Cerebellar cortex (tissue), 1 donor: ENCODE measurements at places on chromosomes 3 and 15.

- DNase-seq, result no peak
Observed at GRCh38 chr15:61564785-61565184, 335.7 kb upstream of the RORA start.

GRCh38 chr3:156681002-156681401, 6.6 kb downstream of the TIPARP start:
- DNase-seq, result no peak

GRCh38 chr3:168659015-168659414, 563.3 kb upstream of the GOLIM4 start:
- no peak for DNase-seq

- DNase-seq, result no peak
Observed at GRCh38 chr3:4359805-4360502, 56.8 kb downstream of the SETMAR start.

DNA sequence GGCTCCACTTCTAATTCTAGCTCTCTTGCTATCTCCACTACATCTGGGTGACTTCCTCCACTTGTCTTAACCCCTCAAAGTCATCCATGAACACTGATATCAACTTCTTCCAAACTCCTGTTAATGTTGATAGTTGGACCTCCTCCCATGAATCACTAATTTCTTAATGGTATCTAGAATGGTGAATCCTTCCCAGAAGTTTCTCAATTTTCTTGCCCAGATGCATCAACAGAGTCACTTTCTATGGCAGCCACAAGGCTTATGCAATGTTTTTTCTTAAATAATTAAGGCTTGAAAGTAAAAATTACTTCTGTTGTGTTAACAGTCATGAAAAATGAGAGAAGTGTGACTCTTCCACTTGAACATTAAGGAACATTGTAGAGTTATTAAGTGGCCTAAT, 164.3 kb downstream of the PCCB start:
- no peak for DNase-seq

DNA sequence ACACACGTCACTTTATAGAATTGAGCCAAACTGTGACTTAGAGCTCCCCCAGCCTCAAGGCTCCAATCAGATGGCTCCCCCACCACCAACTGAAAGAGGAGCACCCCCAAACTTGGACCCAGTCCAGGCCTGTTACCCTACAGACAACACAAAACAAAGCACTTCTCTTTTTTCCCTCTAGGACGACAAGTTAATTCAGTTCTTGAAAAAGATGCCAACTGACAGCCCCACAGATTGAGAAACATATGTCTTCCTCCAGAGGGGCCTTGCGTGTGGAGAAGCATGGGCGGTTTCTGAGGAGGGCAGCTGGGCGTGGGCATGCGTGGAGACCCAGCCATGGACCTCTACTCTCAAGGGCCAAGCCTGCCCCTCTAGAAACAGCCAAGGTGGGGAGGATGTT, 229.5 kb downstream of the SHQ1 start:
- no peak for DNase-seq

- no peak for DNase-seq
Observed at GRCh38 chr3:170346481-170347392, 10.8 kb upstream of the SKIL start.

DNA sequence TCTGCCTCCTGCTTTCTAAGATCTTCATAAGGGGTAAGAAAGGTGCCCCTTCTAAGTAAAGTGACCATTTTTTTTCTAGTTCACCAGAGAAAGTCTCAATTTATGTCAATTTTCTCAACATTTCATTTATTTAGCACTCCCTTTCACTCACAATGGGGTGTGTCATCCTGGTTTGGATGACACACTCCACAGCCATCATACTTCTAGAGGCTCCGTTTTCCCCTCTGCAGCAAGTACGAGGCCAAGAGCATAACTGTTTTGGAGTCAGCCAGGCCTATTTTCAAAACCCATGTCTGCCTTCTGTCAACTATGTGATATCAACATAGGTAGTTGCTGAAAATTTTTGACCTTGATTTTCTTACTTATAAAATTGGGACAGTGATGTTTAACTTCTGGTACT, 703.2 kb downstream of the NLGN1 start:
- no peak for DNase-seq

GRCh38 chr3:43098761-43099160, 7.1 kb downstream of the POMGNT2 start:
- peak; percentile 78 for DNase-seq

DNA sequence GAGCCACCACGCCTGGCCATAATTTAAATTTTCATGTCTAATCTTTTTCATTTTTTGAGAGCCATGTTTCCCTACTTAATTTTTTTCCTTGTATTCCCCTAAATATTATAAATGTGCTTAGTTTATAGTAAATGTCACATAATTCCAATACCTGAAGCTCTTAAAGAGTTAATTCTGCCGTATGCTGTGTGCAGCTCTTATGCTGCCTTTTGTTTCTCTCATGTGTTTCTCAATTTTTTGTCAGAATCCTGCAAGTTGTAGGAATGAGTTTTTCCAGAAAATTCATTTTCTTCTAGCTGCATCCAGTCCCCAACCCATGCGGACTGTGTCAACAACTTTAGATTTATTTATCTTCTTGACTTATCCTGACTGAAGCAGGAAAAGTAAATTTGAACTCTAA, 90.9 kb upstream of the ROBO2 start:
- DNase-seq, result no peak

DNA sequence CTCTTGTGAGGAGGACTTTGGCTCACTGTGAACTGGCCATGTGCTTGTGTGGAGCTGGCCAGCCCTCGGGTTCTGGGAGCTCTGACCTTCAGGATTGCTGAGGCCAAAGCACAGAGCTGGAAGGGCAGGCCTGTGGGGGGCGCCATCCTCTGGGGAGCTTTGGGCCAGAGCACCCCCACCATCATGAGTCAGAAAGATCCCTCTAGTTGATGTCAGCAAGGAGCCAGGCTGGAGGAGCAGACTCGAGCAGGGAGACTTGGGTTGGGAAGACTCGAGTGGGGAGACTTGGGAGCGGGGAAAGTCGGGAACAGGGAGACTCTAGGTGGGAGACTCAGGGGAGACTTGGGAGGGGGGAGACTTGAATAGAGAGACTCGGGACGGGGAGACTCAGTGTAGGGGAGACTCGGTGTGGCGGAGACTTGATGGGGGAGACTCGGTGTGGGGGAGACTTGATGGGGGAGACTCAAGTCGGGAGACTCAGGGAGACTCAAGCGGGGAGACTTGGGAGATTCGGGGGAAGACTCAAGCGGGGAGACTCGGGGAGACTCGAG, 37.7 kb upstream of the PLXNA1 start:
- no peak for DNase-seq

GRCh38 chr3:179449636-179450035, 1.6 kb downstream of the GNB4 start:
- DNase-seq, result no peak

DNA sequence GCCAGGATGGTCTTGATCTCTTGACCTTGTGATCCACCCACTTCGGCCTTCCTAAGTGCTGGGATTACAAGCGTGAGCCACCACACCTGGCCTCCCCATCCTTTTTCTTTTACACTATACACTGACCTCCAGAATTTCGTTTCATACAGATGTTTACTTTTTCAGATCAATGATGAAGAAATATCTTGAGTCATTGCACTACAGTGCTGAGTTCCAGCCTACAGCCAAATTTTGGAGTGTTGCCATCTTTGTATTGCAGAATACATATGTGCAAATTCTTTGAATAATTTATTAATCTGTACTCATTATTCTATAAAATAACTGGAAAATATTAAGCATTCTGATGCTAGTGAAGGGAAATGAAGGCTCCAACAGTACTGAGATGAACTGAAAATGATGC, 12.5 kb downstream of the ZPLD1 start:
- DNase-seq, result no peak

DNA sequence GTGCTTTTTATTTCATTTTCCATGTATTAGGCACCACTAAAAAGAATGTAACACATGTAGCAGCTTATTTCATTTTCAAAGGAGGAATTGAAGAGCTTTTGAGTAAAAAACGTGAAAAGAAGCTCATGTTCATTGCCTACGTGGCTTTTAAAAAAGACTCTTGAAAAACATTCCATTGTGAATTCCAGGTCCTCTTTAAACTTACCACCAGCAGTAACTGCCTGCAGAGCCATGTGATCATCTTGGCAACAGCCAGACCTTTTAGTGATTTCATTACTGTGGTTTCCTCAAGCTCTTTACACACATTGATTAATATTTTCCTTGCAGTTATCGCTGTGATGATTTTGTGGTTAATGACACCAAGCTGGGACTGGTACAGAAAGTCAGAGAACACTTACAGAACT, 43.8 kb upstream of the FBXL22 start:
- DNase-seq, result peak; percentile 61

GRCh38 chr3:142148044-142148791, 1.1 kb downstream of the TFDP2 start:
- peak; percentile 42 for DNase-seq

GRCh38 chr3:104584682-104585081, 782.0 kb upstream of the ALCAM start:
- no peak for DNase-seq

- DNase-seq, result no peak
Observed at GRCh38 chr15:65231306-65231705, 20.0 kb upstream of the CILP start.

DNA sequence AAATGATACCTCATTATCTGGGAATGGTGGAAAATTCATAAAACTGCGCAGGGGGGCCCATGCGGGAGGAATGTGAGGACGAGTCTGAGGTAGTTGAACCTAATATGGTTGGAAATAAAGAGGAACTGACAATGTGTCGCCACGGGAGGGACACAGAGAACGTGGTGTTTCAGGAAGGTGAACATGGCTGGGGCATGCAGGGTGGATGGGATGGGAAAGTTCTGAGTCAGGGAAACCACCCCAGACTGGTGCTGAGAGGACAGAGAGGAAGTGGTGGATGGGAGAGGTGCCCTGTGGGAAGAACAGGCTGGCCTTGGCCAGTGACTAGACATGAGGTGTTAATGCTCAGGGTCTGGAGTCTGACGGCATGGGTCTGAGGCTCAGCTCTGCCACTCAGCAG, 137.1 kb upstream of the WNT5A start:
- DNase-seq, result no peak

DNA sequence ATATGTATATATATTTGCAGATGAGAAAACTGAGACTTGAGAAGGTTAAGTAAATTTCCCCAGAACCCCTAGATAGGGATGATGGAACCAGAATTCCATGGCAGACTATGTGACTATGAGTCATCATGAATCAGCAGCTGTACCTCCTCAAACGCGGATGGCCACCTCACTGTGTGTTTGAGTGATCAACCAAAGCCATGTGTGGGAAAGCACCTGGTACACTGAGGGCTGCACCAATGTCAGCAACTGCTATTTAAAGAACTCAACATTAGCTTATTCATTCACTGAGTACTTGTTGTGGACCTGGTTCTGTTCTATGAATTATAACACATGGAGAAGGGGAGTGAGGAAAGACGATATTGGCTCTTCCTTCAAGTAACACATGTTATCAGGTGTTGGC, 377.0 kb downstream of the GAP43 start:
- DNase-seq, result peak; percentile 55

- no peak for DNase-seq
Observed at GRCh38 chr15:38896647-38897046, 332.0 kb upstream of the RASGRP1 start.

GRCh38 chr3:111762537-111762936, 96.5 kb upstream of the PHLDB2 start:
- no peak for DNase-seq

DNA sequence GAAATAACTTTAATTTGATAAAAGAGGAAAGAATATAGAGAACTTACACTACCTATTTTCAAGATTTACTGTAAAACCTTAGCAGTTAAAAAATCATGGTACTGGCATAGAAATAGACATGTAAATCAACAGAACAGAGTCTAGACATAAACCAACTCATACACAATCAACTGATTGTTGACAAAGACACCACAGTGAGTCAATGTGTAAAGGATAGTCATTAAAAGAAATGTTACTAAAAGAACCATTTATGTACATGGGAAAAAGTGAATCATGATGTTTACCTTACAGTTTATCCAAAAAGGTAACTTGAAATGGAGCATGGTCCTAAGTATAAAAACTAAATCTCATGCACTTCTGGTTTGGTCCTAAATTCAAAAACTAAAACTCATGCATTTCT, 847.4 kb downstream of the IGSF11 start:
- no peak for DNase-seq

GRCh38 chr15:37130356-37130755, 30.0 kb upstream of the MEIS2 start:
- no peak for DNase-seq

DNA sequence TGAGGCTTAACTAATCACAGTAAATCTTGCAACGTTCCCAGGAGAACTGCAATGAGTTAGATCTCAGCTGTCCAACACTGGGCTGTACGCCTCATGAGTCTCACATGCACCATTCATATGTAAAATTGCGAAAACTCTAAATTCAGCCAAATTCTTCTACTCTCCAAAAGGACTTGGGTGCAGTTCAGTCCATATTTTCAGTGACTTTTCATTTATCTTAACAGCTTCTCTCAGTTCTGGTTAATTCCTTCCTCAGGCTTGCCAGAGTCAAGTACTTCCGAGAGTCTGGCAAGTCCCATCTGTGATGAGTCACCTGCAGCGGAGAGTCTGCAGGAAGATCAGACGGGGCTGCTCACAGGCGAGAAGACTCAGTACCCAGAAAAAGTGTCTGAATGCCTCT, 11.5 kb downstream of the CCDC80 start:
- no peak for DNase-seq

GRCh38 chr3:80079886-80080285, 312.1 kb upstream of the ROBO1 start:
- no peak for DNase-seq

DNA sequence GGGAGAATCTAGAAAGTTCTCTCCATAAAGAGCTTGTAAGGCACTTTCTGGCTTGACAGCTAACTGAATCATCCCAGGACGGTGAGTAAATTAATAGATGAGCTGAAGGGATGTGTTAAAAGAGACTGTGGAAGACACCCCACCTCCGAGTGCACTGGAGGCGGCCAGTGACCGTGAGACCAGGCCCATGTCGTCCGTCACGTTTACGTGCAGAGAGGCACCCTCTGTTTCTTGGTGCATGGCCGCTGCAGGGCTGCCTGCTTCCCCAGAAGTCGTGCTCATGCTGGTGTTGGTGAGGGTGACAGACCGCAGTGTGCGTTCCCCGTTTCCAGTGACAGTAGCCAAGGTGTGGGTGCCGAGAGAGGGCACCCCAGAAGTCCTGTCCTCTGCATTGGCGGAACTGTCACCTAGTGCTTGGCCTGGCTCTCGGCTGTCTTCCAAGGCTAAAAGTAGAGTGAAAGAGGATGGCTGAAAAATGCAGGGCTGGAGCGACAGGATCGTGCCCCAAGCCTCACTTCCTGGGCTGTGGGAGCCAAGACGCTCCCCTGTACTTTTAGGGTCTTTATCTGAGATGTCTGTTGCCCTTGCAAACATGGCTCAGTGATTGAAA, 41.1 kb downstream of the HEG1 start:
- DNase-seq, result no peak

GRCh38 chr3:160065786-160066185, 77.2 kb downstream of the IL12A start:
- DNase-seq, result no peak
